T-helper 1 cell (primary cell): ENCODE measurements at places on chromosomes 2 and 18.
A peak's percentile ranks its signal among the peaks of the same experiment; 100 is the strongest.

GRCh38 chr2:75003276-75003675 lies 44.8 kb downstream of the POLE4 start:
- DNase-seq: no peak

DNA sequence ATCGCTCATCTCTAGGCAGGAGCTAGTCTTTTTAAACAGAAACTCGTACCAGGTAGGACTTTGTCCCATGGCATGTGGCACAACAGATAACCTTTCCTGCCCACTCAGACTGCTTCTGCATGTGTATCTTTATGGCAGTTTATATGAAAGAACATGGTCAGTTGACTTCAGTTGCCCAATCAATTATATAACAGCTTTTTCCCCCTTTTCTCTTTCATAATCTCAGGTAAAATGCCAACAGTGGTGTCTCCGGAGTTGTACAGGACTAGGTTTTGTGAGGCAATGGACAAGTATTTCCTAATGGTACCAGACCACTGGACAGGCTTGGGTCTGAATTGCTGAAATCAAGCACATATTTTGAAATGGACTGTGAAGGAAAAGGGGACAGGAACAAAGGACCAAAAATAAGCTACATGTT lies 51.6 kb upstream of the PTH2R start:
- no peak for DNase-seq

DNA sequence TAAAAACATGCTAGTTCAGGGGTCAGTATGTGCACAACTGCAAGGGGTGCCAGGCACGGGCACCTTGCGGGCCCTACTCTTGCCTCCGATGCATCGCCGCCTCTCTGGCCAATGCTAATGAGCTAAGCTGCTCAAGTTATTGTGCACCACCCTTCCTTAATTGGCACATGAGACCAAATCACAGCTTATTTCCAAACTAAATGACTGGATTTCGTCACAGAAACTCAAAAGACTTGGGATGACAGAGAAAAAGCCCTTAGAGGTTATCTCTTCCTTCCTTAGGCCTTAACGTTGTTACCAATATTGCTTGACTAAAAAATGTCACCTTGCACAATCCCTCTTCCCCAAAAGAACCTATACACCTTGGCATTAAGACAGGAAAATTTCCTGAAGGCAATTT lies 7.7 kb downstream of the RNF149 start:
- DNase-seq: no peak

- DNase-seq: no peak
Observed at GRCh38 chr18:22465859-22466457, 48.2 kb upstream of the CTAGE1 start.

DNA sequence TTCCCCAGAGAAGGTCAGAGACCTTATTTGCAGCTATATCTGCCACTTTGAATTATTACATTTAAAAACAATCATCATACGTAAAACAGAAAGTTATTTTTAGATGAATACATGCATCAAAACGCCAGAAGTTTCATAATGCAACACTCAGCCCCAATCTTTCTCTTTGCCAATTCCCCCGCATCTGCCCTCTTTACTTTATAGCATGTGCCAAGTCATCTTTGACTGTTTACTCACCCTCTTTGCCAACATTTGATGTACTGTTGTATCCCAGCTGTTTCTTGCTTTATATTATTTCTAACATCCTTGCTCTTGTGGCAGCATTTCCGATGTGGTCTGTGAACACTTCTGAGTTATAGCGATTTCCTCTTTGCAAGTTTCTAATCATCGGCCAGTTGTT lies 86.2 kb downstream of the CRIM1 start:
- no peak for DNase-seq

- DNase-seq: no peak
Observed at GRCh38 chr18:59479776-59480175, 120.7 kb upstream of the LMAN1 start.

- DNase-seq: no peak
Observed at GRCh38 chr18:46866523-46866922, 50.8 kb downstream of the PIAS2 start.

DNA sequence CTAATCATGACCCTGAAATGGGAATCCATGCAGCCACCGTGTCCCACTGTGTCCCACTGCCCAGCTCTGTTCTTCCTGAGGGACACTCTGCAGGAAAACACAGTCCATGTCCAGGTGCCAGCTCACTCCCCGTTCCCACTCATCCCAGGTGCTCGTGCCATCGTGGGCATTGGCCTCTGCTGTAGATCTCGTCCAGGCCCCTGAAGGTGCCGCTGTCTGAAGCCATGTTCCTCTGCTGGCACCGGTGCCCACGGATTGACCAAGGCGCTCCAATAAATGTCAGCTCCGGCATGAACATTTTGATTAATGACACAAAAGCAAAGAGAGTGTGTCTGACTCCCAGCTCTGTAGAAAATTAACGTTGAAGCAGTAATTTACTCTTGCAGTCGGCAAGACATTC lies 280.1 kb upstream of the SALL3 start:
- no peak for DNase-seq

GRCh38 chr2:236051806-236052205 lies 116.4 kb downstream of the GBX2 start:
- DNase-seq: no peak

DNA sequence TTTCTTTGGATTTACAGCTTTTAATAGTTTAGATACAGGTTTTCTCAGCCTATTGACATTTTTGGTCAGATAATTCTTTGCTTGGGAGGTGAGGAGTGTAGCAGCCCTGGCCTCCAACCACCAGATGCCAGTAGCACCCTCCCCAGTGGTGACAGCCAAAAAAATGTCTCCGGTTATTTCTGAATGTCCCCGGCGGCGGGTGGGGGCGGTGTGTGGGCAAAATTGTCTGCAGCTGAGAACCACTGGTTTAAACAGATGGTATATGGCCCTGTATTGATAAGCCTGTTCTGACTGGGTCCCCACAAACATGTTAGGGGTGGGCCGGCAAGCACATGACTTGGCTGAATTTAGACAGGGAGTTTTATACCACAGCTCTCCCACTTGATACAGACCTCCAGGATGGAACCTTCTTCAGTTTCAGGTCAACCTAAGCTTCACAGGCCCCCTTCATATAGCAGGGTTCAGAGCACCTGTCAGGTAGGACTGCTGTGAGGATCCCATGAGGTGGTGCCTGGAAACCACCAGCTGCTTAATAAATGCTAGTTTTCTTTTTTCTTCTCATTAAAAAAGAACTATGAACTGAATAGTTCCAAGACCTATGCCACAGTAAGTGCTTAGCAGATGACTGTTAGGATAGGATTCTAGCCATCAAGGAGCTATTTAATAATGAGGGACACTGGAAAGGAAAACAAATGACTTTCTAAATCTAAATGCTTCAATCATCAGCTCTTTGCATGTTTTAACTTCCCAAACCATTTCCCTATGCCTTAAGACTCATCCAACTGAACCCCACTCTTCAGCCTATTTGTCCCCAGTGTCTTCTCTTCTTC lies 18.1 kb downstream of the LPIN2 start:
- DNase-seq: peak; percentile 71

DNA sequence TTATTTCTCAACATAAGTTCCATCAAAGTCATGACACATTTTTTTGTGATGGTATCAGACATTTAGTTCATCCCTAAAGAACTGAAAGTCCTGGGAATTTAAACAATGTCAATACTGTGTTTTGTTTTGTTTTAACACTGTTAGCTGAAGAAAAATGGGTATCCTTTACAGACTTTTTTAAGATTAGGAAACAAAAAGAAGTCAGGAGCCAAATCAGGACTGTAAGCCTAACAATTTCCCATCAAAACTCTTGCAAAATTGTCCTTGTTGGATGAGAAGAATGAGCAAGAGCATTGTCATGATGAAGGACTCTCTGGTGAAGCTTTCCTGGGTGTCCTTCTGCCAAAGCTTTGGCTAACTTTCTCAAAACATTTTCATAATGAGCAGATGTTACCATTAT lies 69.4 kb downstream of the SRD5A2 start:
- no peak for DNase-seq

- DNase-seq: no peak
Observed at GRCh38 chr2:53530126-53530525, 237.5 kb upstream of the CHAC2 start.

DNA sequence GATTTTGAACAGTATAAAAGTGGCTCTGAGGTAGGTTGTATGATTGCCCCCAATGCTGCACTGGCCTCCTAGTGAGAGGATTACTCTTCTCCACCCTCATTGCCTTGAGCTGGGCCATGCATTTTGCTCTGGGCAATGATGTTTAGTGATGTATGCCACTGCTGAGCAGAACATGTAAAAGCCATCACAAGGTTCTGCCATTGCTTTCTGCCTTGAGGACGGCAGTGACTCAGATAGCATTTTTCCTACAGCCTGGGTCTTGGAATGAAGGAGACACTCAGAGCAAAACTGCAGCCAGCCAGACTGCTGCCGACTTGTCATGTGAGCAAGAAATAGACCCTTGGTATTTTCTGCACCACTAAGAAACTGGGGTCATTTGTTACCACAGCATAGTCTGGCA lies 27.6 kb downstream of the GPATCH11 start:
- DNase-seq: no peak

DNA sequence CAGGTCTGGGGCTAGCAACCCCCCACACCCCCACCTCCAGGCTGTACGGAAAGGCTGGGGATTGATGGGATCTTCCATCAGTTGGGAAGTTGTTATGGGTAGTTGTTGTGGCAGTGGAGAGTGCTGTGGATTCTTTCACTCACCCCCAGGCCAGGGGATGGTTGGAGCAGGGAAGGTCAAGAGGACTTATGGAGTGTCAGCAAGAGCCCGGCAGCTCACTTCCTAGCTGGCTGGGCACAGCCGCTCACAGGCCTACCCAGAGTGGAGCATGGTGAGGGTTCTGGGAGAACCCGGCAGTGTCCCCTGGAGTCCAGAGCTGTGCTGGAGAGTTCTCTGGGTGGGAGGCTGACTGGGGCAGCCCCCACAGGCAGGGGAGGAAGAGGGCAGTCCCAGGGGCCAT lies 122.2 kb downstream of the MSH2 start:
- DNase-seq: no peak

DNA sequence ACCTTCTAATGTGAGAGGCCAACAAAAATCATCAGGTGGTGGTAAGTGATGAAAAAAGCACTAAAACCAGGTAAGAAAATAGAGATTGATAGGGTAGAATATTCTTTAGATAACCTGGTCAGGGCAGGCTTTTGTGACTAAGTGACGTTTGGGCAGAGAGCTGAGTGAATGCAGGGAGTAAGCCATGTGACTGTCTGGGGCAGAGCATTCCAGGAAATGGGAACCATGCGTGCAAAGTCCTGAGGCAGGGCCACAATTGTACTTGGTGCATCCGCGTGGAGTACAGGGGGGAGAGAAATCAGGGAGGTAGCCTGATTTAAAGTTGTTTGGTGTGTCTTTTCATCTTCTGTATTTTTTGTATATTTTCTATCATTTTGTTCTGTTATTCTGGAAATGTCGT lies 102.5 kb downstream of the LYPD6B start:
- no peak for DNase-seq

DNA sequence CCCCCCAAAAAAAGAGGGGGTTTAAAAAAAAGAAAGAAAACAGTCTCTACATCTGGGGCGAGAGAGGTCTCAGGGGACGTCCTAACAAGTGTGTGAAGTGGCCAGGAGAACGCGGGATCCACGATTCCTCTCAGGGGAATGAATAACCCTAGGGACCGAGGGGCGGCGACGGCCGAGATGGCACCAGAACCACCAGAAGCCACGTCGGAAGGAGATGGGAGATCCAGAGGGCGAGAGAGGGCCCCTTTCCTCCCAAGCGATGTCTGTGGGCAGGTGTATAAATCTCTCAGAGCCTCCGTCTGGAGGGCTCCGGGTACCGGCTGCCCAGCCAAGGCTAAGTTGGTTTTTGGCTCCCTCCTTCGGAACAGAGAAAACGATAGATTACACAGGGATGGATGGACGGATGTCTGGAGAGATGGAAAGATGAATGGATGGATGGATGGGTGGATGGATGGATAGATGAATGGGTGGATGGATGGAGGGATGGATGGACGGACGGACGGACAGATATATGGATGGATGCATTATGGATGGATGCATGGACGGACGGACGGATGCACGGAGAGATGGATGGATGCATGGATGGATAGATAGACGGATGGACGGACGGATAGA lies 1.7 kb downstream of the EPHA4 start:
- DNase-seq: peak; percentile 36

- DNase-seq: no peak
Observed at GRCh38 chr2:42809131-42809818, 16.9 kb upstream of the HAAO start.

- no peak for DNase-seq
Observed at GRCh38 chr2:203252818-203253217, 14.0 kb downstream of the CYP20A1 start.

GRCh38 chr2:98637401-98638147 lies 29.2 kb downstream of the UNC50 start:
- no peak for DNase-seq

GRCh38 chr2:235569837-235570236 lies 76.0 kb downstream of the AGAP1 start:
- DNase-seq: no peak

GRCh38 chr2:40535972-40536371 lies 84.1 kb upstream of the SLC8A1 start:
- DNase-seq: no peak

DNA sequence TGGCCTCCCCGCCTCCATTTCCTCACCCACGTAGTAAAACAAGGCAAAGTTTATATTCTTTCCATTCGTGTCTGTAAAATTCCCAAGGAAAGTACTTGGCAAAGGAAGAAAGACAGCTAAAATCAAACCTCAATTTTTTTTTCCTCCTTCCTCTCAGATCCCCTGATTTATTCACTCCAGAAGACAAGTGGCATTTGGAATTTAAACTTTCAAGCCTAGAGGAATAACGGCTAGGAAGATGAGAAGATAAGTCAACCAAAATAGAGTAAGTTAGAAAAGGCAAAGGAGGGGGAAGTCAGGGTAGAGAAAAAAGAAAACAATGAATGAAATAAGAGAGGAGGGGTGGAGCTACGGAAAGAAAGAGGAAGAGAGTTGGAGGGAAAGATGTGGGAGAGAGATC lies 198.9 kb upstream of the PIK3C3 start:
- DNase-seq: no peak

- DNase-seq: no peak
Observed at GRCh38 chr18:76318607-76319006, 176.4 kb downstream of the ZNF516 start.

GRCh38 chr2:138026111-138027020 lies 62.1 kb downstream of the HNMT start:
- no peak for DNase-seq

DNA sequence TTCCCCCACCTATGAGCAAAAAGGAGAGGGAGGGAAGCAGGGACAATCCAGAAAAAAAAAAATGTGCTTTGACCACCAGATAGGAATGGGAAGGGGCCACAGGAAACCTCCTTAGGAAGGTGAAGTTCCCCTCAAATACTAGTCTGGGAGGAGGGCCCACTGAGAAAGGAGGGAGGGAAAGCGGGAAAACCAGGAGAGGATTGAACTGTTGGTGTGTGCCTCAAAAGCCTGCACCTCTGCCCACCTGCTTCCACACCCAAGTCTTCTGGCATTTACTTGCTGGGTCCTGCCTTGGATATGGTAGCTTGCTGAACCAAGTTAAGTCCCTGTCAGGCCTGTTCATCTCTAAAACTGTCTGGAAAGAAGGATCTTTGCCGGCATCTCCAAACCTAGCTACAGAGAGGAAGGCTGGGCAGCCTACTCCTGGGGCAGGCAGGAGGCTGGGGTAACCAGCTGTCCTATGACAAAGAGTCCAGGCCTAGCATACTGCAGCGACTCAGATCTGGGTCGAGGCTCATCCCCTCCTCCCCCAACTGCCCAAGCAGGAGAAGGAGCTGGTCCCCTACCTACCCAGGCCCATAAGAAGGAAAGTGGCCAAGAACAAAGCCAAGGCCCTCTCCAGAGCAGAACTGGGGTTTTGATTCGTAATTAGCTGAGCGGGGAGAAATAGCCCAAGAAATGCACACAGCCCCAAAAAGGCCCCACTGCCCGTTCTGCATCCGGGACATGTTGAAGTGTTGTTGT lies 3.0 kb downstream of the EN1 start:
- DNase-seq: no peak
